ENCODE measurements at places on chromosomes 6 and 20. TPM values are rescaled to one million over a fixed set of nuclear protein-coding genes. Genes with fewer than 3 reads are reported as not detected.

SCGN gene
- not detected for total RNA-seq

- no peak for DNase-seq
These were observed 337.6 kb downstream of the CDC5L start for GRCh38 chr6:44725070-44725469.

DNA sequence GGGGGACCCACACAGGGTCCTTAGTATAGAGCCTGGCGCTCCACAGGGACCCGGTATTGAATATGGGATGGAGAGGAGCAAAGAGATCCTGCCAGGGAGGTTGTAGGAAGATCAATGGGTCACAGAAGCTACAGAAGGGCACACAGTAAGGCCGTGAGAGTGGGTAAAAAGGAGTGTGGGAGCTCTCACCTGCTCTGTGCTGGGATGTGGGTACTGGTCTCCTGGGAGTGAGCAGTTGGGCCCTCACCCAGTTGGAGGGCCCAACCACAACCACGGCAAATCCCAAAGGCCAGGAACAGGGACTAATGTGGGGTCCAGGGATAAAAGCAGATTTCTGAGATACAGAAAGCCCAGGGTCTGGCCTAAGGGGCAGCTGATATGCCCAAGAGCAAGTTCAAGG is 73.4 kb upstream of the RNF24 start:
- no peak for DNase-seq

GRCh38 chr6:19024737-19025136 is 637.6 kb downstream of the RNF144B start:
- no peak for DNase-seq
